ENCODE measurements at places on chromosomes 2 and 18. TPM values are rescaled to one million over a fixed set of nuclear protein-coding genes. Genes with fewer than 3 reads are reported as not detected.

HOXD8 gene
- not detected for total RNA-seq

NT5DC4 gene
- total RNA-seq: not detected

PAPOLG gene
- 58.8 TPM for total RNA-seq

DNER gene
- 93.3 TPM for total RNA-seq

SELENOI gene
- total RNA-seq: 69.2 TPM

REG3G gene
- not detected for total RNA-seq

HOXD12 gene
- total RNA-seq: not detected

EPB41L3 gene
- total RNA-seq: 85.8 TPM

HRH4 gene
- not detected for total RNA-seq

MBD2 gene
- 22.2 TPM for total RNA-seq

SMC6 gene
- 43.8 TPM for total RNA-seq

CHMP3 gene
- total RNA-seq: 41.9 TPM

TRIM43B gene
- not detected for total RNA-seq

C1QL2 gene
- 1.6 TPM for total RNA-seq

RIT2 gene
- 30.0 TPM for total RNA-seq

DBI gene
- 41.6 TPM for total RNA-seq

C2orf78 gene
- total RNA-seq: not detected

DNAH6 gene
- 10.6 TPM for total RNA-seq

CIB4 gene
- not detected for total RNA-seq

GAL3ST2 gene
- 1.3 TPM for total RNA-seq

Measured in parietal lobe (tissue), 2 donors.